ENCODE measurements at places on chromosomes 4 and X.

DNA sequence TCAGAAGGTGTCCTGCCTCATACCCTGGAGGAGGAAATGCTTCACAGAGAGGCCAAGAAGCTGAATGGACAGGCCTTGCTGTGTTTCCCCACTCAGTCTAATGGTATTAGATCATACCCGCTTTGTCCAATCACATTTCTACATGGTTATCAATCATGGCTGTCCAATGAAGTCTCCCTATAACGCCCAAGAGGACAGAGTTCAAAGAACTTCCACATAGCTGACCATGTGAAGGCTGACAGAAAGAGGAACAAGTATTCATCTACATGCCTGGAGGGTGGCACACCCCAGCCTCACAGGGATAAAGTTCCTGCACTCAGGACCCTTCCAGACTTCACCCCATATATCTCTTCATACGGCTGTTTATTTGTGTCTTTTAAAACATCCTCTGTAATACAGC is 123.4 kb downstream of the MANBA start:
- no peak for DNase-seq

DNA sequence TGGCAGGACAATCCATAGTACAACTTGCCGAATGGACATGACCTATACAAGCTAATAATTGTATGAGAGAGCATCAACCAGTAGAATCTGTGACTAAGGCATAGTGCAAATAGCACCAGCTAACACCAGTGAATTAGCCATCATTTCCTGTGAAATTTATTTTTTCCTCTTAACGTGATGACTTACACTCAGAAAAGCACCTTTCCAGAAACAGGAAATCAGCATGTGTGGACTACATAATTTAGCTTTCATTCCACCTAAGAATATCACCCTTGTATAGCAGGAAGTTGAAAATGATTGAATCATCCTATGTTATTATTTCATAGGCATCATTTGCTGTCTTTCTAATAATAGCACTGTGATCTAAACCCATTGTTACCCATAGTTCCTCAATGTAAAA is 1393.4 kb upstream of the PCDH7 start:
- no peak for DNase-seq

DNA sequence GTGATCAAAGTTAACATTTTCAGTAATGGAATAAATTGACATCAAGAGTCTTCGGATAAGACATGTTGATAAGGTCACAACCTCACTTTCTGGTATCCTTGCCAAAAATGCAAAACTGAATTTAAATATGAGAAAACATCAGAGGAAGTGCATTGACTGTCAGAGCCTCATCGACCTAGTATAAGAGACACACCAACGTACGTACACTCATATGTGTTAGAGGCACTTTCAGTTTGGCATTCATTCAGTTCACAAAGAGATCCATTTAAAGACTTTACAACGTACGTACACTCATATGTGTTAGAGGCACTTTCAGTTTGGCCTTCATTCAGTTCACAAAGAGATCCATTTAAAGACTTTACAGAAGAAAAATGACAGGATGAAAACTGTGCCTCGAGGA is 280.3 kb downstream of the INPP4B start:
- DNase-seq = no peak

DNA sequence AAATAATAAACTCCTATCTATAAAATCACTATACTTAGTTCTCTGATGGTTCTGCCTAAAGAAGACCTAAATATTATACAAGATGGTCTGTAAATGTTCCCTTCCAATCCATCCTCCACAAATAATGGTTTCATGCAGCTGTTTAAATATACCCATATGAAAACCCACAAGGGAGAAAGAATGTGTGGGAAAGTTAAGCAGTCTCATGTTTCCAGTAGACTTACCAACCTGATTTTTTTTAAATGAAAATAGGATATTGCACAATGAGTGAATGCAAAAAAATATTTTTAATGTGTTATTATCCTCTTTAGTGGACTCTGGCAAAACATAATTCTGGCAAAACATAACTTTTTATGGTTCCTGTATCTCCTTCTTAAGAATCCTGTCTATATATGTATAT is 23.3 kb downstream of the CAMK2D start:
- DNase-seq = no peak

DNA sequence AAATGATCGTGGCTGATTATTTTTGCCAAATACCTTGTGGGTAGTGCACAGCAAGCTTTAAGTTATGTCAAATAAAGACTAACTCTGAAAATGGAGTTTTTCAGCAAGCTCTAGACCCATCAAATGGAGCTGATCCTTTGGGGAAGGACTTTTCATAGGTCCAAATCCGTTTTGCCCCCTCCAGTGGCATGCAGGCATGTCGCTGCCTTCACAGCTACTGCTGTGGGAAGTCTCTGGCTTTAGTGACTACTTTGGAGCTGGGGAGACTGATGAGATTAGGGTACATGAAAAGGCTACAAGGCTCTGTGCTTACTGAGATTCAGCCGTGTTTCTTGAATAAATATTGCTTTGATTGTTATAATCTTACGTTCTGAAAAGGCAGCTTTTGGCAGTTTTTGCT is 106.6 kb upstream of the HS3ST1 start:
- no peak for DNase-seq
